MV-4-11 (cell line): ENCODE measurements at places on chromosomes 13 and 19.

DNA sequence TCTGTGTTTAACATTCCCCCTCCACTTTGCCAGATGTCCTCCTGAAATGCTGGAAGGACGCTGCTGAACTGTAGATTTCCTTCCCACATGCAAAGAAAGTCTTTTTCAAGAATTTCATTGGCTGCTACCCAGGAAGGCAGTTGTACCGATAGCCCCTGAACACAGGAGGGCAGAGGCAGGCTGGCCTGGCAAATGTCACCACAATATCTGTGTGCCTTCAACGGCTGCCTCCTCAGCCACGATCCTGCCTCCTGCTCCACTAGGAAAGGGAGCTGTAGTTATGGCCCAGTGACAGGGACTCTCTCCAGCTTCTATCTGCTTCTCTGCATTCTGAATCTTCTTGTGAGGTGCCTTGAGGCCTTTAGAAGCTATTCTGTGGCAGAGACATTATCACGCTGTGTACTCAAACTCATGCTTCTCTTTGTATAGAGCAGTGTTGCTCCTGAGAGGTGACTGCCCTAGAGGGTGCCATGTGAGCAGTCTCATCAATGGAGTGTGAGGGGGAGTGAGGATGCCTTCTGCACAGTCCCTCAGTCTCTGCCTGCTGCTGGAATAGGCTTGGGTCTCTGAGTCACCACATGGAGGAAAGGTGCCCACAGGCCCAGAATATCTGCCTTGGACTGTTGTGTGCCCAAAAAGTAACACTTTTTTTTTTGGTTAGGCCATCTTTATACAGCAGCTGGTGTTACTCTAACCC is 279.8 kb downstream of the DNAJC15 start:
- peak; percentile 36 for DNase-seq

DNA sequence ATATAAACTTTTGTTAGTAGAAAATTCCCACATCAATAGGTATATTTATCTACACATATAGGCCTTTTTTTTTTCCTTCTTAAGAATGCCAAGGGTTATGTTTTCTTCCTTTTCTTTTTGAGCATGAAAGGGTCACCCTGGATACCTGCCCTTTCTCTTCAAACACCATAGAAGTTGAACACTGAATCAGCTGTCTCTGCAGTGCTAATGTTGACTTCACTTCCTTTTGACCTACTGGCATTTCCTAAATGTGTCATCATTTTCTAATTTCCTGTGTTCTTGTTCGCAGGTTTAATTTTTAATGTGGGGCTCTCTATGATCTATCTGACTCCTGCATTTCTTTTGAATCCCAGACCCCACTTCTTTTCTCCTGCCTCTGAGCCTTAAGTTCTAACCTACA is 532.0 kb downstream of the GPC6 start:
- DNase-seq, result no peak

GRCh38 chr19:55640577-55641425 is at the start of gene ZNF580:
TSS of gene ZNF580 (plus strand) at chr19:55641002. CDS start at chr19:55642509, 1,507 bp downstream.
- DNase-seq, result peak; percentile 40

- DNase-seq, result no peak
Measured at GRCh38 chr13:31056644-31057271, 104.9 kb downstream of the HSPH1 start.

GRCh38 chr13:49536144-49536873 is 40.6 kb downstream of the PHF11 start:
- DNase-seq, result peak; percentile 34

- no peak for DNase-seq
Measured at GRCh38 chr13:108439556-108439955, 170.0 kb downstream of the TNFSF13B start.
